Neural crest cell (in vitro differentiated cells): ENCODE measurements at places on chromosomes 13 and 19.
A peak's percentile ranks its signal among the peaks of the same experiment; 100 is the strongest.

DNA sequence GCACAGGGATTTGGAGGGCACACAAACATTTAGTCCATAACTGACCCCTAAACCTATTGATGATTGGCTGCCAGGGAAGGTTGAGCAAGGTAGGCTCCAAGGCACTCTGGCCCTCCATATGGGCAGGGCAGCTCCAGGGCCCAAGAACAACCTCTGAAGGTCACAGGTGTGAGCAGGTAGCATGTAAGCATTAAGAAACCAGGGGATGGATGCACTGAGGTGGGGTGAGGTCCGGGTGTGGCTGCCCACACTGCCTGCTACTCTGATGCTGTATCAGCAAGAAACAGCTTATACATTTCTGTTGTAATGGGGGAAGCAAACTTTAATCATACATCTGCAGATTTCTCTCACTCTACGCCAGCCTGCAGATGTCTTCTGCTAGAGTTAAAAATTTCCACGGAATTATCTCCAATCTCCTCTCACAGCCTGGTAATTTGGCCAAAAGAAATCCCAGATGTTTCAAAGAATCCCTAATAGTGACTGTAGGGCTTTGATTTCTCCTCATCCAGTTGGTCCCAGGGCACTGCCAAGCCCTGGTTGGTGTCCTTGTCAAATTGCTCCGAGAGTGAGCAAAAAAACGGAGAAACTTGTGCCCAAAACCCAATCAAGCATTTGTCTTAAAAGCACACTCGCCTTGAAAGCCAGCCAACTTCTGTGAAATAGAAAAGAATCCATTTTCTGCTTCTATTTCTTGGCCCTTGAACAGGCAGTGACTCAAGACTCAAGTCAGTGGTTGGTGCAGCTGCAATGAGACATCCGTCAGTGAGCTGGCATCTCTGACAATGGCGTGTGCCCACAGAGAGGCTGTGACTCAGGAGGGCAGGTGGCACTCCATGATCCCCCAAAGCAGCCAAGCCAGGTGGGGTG lies 72.5 kb upstream of the MRI1 start:
- DNase-seq = no peak

GRCh38 chr19:47489072-47489914 lies 5.3 kb upstream of the KPTN start:
- no peak for DNase-seq

GRCh38 chr13:107117327-107118012 lies 549.5 kb upstream of the ARGLU1 start:
- DNase-seq = no peak

DNA sequence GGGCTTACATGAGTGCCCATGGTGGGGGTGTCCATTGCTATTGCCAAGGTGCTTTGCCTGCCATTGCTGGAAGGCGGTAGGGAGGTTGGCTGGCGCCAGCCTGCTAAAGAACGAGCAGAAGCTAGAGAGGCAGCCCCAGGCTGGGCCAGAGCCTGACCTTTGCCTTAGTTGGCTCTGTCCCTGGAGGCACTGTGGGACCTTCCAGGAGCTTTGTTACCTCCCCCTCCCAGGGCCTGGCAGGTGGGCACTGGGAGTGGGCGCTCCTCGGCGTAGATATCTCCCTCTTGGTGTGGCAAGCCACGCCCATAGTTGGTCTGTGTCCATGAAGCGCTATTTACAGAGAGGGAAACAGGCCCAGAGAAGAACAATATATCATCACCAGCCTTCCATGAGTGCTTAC lies 2.3 kb upstream of the SLC25A42 start:
- no peak for DNase-seq

DNA sequence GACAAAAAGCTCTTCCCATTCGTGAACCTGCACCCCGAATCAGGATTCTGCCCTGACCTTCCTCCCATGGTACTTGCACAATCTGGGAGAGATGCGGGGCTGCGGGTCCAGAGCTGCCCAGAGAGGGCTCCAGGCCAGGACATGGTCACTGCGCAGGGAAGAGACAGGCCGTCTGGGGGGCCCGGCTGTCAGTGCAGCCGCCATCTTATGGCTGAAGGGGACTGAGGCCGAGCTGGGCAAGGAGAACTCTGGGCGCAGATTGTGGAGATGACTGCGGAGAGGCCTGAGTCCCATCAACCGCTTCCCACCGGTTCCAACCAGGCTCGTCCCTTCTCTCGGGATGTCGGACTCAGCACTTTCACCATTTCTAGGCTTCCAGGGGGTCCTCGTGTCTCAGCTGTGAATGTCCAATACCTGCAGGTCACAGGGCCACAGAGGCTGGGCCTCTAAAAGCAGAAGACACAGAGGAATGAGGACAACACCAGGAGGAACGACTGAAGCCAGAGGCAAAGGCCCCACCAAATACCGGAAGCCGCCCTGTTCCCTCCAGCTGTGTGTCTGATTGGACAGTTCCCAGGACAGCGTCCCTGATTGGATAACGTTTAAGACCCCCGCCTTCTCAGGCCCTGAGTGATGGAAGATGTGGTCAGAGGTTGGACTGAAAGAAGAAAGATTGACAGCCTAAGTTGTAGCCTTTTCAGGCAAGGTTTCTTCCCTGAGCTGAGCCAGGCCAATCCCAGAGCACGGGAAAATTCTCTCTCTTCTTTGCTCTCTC lies 117.1 kb upstream of the ZNF91 start:
- DNase-seq = no peak

- DNase-seq = no peak
These were observed 1759.4 kb downstream of the PCDH9 start for GRCh38 chr13:65470781-65471180.

DNA sequence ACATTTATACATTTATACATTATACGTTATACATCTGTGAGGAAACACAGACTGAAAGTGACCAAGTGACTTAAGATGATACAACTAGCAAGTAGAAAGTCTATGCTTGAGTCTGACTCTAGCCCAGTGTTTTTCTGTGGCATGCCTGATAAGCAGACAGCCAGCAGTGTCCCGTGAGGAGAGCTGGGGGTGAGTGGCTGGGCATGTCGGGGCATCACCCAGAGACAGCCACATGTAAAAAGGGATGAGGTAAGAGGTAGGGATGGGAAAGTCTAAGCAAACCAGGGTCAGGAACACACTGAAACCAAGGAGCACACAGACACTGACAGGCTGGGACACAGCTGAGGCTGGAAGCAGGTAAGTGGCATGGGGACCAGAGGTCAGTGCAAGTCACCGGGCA lies 333.2 kb downstream of the FOXO1 start:
- DNase-seq = no peak

DNA sequence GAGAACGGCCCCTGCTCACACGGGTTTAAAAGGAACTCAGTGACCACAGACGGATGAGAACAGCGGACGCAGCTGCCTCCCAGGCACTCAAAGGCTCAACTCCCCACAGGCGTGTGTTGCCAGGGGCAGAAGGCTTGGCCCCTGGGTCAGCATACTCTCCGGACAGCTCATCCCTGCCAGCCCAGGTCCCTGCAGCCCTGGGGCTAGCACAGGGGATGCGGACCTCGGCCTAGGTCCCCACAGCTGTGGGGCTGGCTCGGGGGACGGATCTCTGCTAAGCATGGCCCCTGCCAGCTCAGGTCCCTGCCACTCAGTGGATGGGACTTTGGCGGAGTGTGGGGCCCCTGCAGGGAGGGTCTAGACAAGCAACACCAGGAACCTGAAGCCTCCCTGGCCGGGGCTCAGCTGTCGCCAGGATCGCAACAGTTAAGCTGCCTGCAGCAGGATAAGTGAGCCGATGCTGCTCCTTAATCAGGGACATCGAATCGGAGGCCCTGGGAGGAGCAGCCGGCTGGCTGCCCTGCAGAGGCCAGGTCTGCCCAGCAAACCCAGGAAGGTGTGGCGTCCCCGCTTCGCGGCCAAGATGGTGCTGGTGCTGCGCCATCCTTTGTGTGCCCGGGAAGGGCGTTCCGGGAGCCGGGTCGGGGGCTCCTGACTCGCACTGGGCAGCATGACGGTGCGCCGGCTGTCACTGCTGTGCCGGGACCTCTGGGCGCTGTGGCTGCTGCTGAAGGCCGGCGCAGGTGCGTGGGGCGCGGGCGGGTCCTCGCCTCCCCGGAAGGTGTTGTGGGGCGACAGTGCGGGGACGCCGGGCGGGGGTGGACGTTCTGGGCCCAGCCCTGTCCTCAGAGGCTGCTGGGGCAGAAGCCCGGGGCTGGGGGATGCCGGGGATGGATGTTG lies 32.5 kb downstream of the MCF2L start:
- peak; percentile 65 for DNase-seq

- DNase-seq = no peak
These were observed 774 bp downstream of the SLC25A15 start for GRCh38 chr13:40790154-40790616.

GRCh38 chr19:336067-336614 lies 8.5 kb downstream of the MIER2 start:
- no peak for DNase-seq

- no peak for DNase-seq
These were observed 11.5 kb upstream of the CCNE1 start for GRCh38 chr19:29800100-29800825.

GRCh38 chr19:679418-680286 lies 3.5 kb downstream of the FSTL3 start:
- DNase-seq = peak; percentile 38

DNA sequence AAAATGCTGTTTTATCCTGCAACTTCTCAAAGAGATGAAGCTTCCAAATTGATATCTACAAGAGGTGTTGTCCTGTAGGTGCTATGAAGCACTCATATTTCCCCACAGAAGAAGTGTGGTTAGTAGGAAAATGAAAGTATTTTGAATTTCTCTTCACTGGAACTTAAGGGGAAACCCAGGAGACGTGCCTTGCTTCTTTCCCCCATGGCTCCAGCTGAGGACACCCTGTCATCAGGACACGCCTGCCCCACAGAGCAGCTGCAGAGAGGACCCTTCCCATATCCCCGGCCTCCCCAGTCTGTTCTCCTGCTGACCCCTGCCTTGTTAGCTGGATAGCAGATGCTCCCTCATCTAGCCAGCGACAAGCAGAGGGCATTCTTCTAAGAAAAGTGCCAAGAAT lies 371.3 kb downstream of the COG6 start:
- DNase-seq = no peak
